Endothelial cell (in vitro differentiated cells): ENCODE measurements at places on chromosomes 5 and 9.

- DNase-seq: no peak
Measured at GRCh38 chr9:26325444-26325829, 567.2 kb downstream of the CAAP1 start.

DNA sequence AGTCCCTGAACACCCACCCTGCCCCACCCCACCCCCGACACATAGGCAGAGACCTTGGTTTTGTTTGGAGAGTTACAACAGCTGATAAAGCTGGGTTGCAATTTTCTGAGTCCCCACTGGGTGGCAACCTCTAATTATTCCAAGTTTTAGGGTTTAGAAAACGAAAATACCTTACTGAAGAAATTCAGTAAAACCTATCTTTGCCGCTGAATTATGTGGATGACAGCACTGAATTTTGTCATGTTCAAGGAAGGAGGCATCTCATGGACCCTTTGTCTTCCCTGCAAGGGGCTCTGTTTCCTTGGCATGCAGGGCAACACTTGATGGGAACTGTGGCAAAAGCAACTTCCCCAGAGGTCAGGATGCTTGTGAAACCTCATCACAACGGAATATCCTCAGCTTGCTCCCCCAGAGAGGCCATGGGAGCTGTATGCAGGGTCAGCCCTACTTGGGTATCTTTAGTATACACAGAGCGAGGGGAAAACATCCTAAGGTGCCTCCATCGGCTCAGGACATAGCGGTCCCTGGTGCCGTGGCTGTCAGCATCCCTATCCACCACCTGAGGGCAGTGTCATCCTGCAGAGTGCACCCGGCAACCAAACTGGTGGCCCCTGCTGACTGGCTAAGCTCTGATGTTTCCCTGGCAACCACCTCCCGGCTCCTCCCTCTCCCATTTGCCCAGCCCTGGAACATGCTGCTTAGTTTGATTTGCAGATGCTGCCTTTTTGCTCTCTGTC, 123.1 kb downstream of the RXRA start:
- peak; percentile 83 for DNase-seq

DNA sequence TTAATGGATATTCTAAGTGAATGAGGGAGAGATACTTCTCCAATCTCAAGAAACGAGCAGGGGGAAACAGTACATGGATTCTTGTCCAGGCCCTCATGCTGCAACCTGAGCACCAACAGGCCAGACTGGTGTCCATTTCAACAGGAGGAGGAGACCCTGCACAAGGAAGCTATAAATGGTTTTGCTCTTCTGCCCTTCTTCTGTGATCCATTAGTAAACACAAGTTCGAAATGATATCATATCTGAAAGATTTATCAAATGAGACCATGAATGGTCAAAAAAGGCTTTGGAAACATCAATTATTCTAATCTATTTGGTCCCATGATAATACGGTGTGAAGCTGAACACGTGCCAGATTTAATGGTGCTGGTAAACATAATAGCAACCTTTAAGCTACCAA, 109.8 kb downstream of the NR6A1 start:
- DNase-seq: no peak

- no peak for DNase-seq
Measured at GRCh38 chr9:117377046-117377445, 37.8 kb downstream of the ASTN2 start.

- no peak for DNase-seq
Measured at GRCh38 chr9:126236273-126236672, 90.4 kb upstream of the MVB12B start.

GRCh38 chr9:124869986-124870560, 8.1 kb downstream of the ARPC5L start:
- DNase-seq: peak; percentile 36

DNA sequence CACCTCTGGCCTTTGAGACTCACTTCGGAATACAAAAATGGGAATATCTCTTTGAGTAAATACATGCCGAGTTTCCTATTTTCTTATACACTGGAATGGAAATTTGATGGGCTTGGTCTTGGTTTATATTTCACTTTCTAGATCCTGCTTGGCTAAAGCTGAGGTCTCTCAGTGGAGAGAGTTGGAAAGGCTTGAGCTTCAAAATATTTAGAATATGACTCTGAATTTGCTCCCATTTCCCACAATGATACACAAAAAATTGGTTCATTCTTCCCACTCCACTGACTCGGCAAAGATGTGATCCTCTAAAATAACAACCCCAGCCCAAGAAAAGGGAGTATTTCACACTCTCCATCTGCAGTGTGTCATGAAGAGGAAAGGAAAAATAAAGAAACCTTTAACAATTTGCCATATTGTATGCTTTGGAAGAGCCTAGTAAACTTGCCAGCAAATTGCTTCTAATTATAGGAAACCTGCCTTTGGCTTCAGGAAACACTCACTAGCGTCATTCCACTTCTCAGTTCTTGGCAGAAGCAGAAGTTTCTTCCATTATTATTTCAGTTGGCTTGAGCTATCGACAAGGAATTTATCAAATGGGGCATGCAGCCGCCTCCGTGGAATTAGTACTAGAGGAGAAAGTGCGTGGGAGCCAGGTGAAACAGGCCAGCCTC, 302.9 kb downstream of the NSG2 start:
- no peak for DNase-seq

- no peak for DNase-seq
Measured at GRCh38 chr5:36607838-36608783, 1.7 kb downstream of the SLC1A3 start.

DNA sequence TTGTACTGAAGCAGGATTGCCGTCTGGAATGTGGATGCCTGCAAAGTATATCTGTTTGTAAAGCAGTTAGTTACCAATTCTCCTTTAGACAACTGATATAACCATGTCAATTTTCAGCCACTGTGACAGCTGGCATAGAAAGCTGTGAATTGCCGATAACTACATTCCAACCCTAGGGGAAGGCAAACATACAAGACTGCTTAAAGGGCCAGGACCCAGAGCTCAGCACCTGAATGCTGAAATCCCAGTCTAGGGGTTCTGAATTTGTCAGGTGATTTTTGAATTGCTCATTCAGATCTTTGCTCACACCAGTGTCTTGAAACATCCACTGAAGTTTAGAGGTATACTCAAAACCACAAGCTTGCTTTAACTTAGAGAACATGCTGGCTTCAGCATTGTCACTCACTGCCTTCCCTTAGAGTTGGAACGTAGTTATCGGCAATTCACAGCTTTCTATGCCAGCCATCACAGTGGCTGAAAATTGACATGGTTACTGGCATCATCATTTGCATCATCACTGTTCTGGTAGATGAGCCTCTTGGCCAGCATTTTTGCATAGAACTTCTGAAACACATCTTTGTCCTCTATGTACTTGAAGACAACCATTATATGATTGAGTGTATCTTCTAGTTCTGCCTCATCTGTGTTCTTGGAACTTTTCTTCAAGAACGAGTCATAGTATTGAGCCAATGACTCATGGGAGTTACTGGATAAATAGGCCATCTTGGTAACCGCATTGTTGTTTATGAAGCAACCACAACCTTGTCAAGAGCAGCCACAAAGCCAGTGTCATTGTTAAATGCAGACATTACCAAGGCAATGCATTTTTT, 82.1 kb downstream of the CCDC192 start:
- no peak for DNase-seq

GRCh38 chr5:146618434-146618833, 102.4 kb upstream of the GPR151 start:
- no peak for DNase-seq

GRCh38 chr5:132473019-132473531, 17.5 kb downstream of the IRF1 start:
- no peak for DNase-seq

DNA sequence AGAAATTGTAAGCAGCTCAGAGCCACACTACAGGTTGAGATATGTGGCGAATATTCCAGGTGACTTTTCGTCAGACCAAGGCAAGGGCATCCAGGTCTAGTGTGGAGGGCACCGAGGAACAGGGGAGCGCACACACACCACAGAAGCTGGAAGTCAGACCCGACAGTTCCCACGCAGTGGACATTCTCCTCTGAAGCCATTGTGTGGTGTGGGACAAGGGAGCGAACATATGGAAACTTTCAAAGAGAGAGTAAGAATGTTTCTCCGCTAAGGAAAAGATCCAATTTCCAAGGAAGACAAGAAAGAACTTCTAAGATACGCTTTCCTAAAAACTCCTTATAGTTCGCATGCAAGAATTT, 141.4 kb upstream of the OTULINL start:
- no peak for DNase-seq

DNA sequence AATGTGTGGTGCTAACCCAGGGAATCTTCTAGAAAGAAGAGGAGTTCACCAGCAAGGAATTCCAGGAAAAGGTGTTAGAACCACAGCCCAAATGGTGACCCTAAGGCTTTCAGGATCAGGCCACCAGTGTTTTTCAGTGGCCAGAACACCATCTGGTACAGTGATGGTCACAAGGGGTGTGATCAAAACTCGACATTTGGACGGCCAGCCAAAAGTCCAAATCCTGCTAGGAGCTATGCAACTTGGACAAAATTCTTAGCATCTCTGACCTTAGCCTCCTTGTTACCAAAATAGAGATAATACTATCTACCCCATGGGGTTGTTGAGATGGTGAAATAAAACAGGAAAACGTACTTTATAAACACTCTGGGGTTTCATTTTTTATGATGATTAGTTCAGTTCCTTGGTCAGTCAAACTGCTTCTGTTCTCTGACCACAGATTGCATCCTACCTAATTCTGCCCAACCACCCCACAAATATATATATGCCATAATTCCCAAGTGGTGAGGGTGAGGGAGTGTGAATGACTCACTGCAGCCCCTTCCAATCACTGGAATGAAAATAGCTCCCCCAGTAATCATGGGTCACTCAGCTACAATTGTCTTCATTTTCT, 210.3 kb downstream of the CDK5RAP2 start:
- DNase-seq: no peak

GRCh38 chr9:91978740-91979414, 28.8 kb upstream of the ROR2 start:
- peak; percentile 51 for DNase-seq

DNA sequence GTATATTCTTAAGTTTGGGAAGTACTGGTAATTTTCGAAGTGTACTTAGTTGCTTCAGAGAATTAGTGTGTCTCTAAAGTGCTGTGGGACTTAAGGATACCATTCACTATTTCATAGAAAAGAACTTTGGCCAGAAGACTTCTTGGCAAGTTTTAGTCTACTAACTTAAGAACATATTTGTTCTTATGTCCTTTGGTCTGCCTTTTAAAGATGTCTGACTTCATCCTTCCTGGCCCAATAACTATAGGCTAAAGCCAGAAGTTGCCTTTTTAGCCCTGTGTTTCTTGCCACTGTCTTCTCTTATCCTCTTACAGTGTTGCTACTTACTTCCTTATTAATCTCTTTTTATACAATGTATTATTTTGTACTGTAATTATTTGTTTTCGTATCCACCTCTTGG, 6.3 kb downstream of the RBM27 start:
- DNase-seq: no peak

DNA sequence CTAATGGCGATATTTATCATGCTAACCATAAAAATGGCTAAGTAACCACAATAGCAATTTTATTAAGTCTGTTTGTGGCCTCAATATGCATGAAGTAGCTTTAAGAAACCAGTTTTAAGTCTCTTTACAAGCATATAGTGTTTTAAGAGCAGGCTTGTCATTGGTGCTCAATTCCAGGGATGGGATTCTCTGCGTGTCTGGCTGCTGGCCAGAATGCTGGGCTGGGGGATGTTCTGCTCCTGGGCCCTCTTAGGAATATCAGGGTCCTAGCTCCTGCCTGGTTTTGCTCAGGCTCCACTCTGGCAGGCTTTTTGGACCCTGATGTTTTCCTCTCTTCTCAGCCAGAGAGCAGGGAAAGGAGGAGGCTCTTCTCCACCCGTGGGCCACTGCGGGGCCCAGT, 127.2 kb downstream of the PDE8B start:
- DNase-seq: no peak

DNA sequence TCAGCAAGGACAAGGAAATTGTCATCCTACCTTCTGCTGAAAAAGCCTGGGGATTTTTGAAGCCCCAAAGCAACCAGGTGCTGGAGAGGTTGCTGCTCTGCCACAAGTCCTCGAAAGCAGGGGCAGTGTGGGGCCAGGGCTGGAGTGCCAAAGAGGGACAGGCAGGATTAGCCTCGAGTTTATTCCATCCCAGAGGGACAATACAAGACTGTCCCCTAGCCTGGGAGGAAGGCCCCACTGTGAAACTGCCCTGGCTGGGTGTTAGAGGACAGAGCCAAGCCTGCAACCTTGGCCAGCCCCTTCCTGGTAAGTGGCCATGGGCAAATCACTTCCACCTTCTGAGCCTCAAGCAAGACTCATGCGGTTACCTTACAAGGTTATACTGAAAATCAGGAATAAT, 55.1 kb downstream of the WHRN start:
- no peak for DNase-seq

- no peak for DNase-seq
Measured at GRCh38 chr9:37692622-37693221, 42.0 kb downstream of the FRMPD1 start.

GRCh38 chr9:20408513-20408912, 213.8 kb downstream of the MLLT3 start:
- DNase-seq: no peak

GRCh38 chr9:104301755-104302154, 202.3 kb upstream of the OR13F1 start:
- no peak for DNase-seq

- no peak for DNase-seq
Measured at GRCh38 chr9:36940881-36941280, 93.2 kb downstream of the PAX5 start.

DNA sequence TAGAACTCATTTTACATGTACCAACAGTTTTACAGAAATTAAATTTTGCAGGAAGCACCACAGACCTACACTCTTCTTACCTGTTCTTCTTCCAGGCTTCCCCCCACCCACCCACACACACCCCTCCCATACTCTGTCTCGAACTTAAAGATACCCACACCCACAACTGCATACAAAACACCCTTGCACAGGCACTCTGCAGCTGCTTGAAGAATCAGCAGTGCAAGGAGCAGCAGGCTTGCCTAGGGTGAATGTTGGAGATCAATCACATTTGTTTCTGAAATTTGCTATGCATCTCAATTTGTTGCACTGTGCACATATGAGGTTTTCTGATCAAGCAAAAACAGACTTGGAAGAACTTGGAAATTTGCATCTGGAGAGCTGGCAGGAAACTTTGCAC, 77.5 kb upstream of the TGFBR1 start:
- DNase-seq: no peak

DNA sequence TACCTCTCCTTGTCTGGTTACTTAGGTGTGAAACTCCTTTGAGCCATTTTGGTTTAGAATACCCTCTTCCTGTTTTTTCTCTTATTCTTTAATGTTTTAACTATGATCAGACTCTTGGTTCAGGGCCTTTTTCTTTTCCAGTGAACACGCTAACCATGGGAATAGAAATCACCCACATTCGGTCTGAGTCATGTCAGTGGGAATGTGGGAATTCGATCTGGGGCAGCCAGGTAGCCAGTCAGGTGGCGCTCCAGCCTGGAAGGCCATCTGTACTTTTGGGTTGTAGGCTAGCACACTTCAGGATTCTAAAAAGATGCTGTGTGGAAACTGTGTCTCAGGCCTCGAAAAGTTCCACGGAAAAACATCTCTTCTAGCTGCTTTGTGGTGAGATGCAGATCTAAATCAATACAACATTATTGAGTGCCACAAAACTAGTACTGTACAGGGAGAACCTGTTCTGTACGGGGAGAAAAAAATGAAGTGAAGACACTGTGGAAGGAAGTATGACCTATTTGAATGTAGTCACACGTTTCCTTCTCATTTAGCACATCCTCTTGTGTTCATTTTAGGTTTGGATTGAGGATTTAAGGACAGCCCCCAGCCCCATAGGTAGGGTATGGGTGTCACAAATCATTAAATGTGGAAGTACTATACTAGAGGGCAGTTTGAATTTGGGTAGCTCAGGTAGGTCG, 36.4 kb downstream of the SNX30 start:
- no peak for DNase-seq
